ENCODE measurements at places on chromosomes 4 and X. TPM values are rescaled to one million over a fixed set of nuclear protein-coding genes. Genes with fewer than 3 reads are reported as not detected.

GPRASP3 gene
- 1.3 TPM for total RNA-seq

RBMXL3 gene
- not detected for total RNA-seq

USP51 gene
- total RNA-seq: 1.6 TPM

ZMYM3 gene
- total RNA-seq: 17.5 TPM

GLUD2 gene
- total RNA-seq: 1.3 TPM

C4orf51 gene
- total RNA-seq: not detected

ATP8A1 gene
- total RNA-seq: 24.0 TPM

APEX2 gene
- total RNA-seq: 32.7 TPM

HTN3 gene
- not detected for total RNA-seq

BEX1 gene
- total RNA-seq: 0.48 TPM

METTL14 gene
- 48.3 TPM for total RNA-seq

VCX gene
- total RNA-seq: not detected

TRIM2 gene
- total RNA-seq: 2.9 TPM

ERCC6L gene
- 10.5 TPM for total RNA-seq

FAM53A gene
- total RNA-seq: 1.3 TPM

PLAC1 gene
- 0.31 TPM for total RNA-seq

MUC7 gene
- not detected for total RNA-seq

LGI2 gene
- not detected for total RNA-seq

UGT2B28 gene
- not detected for total RNA-seq

KDR gene
- not detected for total RNA-seq

FAM47A gene
- not detected for total RNA-seq

TMEM150C gene
- total RNA-seq: not detected

Data from activated CD4-positive, alpha-beta memory T cell treated with anti-CD3 and anti-CD28 coated beads for 36 hours (primary cell).